Activated naive CD4-positive, alpha-beta T cell treated with anti-CD3 and anti-CD28 coated beads for 36 hours (primary cell): ENCODE measurements at places on chromosomes 1 and 21. TPM values are rescaled to one million over a fixed set of nuclear protein-coding genes. Genes with fewer than 3 reads are reported as not detected.

The UBL4B gene
- not detected for total RNA-seq

DNA sequence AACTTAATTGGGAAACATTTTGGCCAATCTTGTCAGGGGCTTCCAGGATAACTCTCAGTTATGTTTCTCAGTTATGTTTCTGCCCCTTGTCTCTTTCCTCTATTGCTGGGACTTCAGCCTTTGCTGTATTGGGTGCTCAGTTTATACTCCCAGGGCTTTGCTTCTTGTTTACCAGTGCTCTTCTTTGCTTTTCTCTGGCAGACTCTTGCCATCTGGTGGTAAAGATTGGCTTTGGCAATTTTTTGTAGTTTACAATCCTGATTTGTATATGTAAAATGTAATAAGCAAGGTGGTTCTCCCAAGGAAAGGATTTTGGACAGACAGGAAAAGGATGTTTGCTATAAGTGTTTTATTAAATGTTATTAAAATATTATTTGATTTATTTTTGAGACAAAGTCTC is 37.9 kb downstream of the FABP3 start:
- DNase-seq, result no peak

DNA sequence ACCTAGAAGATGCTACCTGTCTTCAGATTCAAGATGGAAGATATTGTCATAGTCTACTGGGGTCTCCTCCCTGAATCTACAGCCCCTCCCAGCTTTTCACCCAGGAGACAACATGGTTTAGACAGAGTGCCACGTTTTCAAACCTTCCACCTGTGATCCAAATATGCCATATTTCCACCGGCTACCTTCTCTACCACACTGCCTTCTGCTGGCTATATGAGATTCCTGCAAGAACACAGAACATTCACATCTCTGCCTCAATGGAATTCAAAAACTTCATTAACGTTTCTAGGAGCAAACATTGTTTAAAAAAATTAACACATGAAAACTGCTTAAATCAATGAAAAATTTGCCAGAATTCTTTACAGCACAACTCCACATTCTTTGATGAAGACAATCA is 12.9 kb upstream of the LELP1 start:
- DNase-seq, result no peak

DNA sequence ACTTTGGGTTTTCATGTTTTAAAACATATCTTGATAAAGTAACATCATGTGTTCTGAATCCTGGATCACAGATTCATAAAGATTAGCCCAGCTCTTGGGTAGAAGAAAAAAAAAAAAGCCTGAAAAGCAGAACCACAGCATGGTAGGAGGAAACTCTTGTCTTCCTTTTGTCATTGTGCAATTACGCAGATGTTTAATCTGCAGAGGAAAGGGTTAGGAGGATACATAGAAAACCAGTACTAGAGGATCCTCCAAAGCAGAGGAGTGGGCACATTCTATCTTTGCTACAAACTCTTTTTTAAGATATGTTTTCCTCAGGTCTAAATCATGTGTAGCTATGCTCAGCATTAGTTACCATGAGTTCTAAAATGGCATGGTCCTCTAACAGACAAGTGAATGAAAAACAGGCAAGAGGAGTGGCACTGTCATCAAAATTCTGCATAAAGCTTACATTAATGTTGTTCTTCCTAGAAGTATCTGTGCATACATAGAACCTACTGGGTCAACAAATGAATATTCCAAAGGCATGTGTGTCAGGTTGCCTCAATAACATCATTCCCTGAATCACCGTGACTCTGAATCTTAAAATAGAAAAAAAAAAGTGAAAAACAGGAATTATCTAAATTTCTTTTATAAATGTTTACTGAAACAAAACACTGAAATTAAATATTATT is 107.0 kb downstream of the NME7 start:
- DNase-seq, result no peak

GRCh38 chr21:33057385-33057940 is 12.5 kb upstream of the OLIG1 start:
- DNase-seq, result no peak

The S100A3 gene
- total RNA-seq, result not detected

DNA sequence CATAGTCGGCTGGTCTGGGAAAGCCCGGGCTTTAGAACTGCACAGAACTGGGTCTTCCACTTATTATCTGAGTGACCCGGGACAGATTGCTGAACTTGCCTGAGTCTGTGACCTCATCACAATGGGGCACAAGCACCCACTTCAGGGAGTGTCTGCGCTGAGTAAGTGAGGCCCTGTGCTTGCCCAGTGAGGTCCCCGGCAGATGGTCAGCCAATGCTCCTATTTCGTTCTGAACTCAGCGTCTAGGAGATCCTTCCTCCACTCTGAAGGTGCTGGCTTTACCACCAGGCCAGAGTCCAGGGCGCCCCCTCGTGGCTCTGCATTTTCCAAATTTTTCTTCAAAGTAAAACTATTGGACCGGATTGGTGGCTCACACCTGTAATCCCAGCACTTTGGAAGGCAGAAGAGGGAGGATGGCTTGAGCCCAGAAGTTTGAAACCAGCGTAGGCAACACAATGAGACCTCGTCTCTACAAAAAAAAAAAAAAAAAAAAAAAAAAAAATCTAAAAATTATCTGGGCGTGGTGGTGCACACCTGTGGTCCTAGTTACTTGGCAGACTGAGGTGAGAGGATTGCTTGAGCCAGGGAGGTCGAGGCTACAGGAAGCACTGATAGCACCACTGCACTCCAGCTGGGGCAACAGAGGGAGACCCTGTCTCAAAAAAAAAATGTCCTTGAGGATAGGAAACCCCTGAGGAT is 61.7 kb downstream of the FCRL5 start:
- peak; percentile 86 for DNase-seq

The PIP5K1A gene
- total RNA-seq, result 82.5 TPM
